ENCODE measurements at places on chromosomes 2 and 18.

GRCh38 chr2:107303964-107304363 lies 418.0 kb upstream of the ST6GAL2 start:
- no peak for DNase-seq

GRCh38 chr18:63832470-63832869 lies 55.0 kb upstream of the SERPINB2 start:
- no peak for DNase-seq

GRCh38 chr2:236859908-236860307 lies 225.8 kb upstream of the COPS8 start:
- no peak for DNase-seq

DNA sequence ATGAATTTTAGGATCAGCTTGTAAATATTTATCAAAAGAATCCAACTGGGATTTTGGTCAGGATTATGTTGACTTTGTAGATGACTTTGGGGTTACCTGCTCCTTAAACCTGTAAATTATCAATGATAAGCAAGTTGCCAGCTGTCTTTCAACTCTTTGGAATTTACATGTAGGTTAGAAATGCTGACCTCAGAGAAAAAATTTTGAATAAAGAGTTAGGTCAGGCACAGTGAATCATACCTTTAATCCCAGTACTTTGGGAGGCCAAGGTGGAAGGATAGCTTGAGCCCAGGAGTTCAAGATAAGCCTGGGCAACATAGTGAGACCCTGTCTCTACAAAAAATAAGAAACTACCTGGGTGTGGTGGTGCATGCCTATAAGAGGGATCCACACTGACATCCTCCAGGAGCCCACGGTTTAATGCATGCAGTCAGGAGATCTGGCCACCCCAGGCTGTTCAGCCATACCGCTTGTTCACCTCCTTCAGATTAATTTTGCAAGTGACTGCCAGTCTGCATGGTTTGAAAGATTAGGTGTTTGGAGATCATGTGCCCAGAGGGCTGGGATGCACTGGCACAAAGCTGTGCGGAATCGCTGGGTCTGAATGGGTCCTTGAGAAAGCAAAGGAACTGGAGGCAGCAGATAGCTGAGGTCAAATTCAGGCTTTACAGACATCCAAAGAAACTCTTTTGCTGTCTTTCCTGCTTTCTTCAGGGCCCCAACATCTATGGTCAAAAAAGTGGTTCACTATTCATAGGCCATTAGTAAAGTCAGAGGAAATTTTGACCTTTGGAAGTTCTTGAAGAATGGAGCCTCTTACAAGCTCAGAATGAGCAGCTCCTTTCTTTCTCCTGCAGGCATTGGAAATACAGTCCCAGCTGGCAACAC lies 83.4 kb upstream of the TXNDC2 start:
- DNase-seq = no peak
